ENCODE measurements at places on chromosomes 6 and 20. TPM values are rescaled to one million over a fixed set of nuclear protein-coding genes. Genes with fewer than 3 reads are reported as not detected.
A peak's percentile ranks its signal among the peaks of the same experiment; 100 is the strongest.

KHDC1 gene
- 13.8 TPM for total RNA-seq

DNA sequence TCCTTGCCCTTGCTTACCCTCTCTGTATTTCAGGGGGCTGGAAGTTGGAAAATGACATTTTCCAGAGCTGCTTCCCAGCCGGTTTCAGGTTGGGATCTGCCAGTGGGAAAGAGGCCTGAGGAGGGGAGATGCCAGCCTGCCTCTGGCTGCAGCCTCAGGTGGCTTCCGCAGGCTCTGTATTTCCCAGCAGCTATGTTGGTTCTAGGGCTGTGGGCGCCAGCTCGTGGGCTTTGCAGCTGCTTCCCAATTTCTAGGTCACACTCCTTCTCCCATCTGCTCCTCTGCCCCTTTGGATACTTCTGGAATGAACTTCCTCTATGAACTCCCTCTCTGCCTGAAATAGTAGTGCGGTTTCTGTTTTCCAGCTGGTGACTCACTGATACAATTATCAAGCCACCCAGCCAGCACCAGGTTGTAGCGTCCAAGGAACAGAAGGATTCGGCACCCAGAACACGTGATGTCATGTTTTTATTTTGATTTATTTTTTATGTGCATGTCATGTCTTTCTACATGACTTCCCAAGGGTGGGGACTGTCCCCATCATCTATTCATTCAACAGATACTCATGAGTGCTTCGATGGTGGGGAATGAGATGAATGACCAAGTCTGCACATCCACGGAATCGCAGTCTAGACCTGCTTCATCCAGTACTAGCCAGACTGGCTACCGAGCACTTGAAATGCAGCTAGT is 38.0 kb downstream of the TGM2 start:
- no peak for DNase-seq

DNA sequence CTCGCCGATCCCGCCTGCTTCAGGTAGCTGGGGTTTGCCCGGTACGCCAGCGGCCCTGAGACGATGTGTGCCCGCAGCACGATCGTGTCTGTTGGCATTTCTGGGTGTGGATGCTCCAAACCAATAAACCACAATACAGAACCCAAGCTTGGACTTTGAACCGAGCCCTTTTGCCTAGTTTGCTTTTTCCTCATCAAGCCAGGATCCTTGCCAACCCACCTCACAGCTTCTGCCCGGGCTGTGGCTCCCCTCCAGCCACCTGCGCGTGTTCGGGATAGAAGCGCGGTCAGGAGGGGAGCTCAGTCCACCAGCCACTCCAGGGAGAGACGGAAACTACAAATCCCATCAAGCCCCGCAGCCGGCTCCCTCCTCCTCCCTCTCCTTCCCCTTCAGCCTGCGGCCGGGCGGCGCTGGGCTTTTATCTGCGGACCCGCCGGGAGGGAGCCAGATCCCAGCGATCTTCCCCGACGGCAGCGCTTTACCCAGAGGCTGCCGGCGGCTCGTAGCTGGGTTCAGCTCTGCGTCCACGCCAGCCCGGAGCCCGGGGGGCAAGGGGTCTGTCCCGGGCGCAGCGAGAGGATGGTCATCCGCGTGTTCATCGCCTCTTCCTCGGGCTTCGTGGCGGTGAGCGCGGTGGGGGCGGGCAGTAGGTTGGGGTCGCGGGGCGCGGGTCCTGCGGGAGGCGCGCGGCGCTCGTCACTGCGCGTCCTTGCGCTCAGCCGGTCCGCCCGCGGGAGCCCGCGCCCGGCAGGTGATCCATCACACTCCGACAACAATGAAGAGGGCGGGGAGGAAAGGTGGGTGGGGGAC is at the start of gene SH3BGRL2:
TSS of gene SH3BGRL2 (plus strand) at position 447 of the 810 bp plus-strand sequence. CDS start at position 580, 133 bp downstream.
- peak; percentile 77 for DNase-seq

PMEPA1 gene
- 47.8 TPM for total RNA-seq

TAF11 gene
- 16.5 TPM for total RNA-seq

- no peak for DNase-seq
Measured at GRCh38 chr20:11445891-11446290, 471.8 kb upstream of the BTBD3 start.

DNA sequence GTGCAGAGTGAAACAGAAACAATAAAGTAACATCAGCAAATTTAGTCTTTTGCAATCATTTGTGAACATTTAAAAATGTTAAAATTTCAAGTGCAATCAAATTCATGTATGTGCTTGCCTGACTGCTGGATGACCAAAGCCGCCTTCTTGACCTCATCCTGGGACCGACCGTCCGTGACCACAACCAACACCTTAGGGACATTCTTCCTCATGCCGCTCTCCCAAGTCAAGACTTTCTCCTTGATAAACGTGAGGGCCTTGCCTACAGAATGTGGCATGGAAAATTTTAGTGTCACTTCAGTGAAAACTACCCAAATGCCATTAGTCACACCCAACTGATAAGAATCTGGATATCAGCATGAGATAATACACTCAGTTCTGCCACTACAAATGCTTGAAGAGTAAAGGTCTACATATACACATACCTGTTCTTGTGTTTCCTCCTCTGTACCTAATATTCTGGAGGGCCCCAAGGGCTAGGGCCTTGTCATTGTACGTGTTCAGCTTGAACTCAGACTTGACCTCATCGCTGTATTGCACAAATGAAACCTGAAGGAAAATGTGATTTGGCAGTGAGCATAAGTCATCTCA is 86.8 kb downstream of the COL12A1 start:
- DNase-seq: no peak

- no peak for DNase-seq
Measured at GRCh38 chr20:4925842-4926530, 75.3 kb downstream of the SLC23A2 start.

DNA sequence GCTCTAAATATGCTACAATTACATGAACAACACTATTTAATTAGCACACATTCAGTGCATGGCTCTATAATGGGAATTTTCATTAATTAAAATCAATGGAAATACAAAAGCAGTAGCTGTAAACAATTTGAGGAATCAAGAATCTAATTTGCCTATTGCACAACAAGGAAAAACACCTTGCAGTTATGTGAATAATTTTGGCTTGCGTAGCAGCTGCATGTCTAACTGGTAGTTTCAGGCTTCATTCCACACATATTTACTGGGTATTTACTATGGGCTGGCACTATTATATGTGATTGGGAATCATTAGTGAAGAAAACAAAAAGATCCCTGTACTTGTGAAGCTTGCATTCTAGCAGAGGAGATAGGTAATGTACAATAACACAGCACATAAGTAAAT is 26.4 kb downstream of the KIF6 start:
- DNase-seq: no peak

SLC22A2 gene
- not detected for total RNA-seq

DNA sequence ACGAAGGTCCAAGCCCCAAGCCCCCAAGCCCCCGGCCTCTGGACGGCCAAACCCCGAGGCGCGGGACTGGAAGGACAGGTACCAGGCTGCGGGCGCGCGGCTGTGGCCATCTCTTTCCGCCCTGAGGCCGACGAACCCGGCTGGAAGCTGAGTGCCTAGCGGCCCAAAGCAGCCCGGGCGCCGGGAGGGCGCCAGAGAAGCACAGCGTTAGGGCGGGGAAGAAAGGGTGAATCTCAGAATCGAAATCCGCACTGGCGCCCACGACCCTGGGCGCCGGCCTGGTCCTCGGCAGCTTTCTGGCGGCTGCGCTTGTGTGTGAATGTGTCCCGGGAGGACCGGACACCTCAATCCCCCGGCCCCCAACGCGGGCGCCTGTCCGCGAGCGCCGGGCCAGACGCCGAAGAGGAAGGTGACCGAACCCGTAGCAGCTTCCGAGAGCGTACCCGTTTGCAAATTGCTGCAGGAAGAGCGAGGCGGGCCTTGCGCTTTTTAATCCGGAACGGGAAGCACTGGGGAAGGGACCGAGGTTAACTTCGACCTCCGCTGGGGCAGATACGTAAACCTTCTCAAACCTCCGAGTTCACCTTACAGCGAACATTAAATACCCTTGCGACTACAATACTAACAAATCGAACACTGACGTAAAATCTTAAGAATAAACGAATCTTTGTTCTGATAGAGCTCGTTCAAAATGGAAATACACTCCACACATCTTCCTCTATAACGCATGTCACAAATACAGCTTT is 2.9 kb downstream of the NRN1 start:
- DNase-seq: no peak

- DNase-seq: no peak
Measured at GRCh38 chr6:122143813-122144601, 255.4 kb upstream of the HSF2 start.

GRCh38 chr6:19605624-19606023 is 231.5 kb upstream of the ID4 start:
- DNase-seq: no peak

RPS6KA2 gene
- 75.6 TPM for total RNA-seq

DNA sequence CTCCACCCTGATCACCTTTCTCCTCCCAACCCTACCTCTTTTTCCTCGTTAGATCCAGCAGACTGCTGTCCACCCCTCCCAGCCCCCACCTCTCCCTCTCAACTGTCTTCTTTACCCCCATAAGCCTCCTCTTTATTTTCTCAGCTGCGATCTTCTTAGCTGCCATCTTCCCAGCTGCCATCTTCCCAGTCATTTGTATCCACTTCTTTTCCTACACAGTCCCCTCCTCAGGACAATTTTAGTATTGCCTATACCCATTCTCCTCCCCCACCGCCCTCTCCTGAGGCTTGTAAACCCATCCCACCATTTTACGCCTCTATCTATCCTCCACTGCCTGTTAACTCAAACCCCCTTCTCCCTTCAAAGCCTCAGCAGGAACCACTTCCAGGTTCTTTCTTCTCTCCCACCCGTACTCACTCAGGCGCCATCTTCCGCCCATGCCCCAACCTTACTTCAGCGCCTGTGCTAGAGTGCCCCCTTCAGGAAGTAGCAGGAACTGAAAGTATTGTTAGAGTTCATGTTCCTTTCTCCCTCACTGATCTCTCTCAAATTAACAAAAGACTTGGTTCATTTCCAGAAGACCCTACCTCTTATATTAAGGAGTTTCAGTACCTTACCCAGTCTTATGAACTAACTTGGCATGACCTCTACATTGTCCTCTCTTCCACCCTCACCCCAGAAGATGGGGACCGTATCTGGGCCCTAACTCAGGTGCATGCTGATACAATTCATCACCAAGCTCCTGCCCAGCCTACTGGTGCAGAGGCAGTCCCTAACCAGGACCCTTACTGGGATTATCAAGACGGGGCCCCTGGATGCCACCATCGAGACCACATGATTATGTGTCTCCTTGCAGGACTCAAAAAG is 236.0 kb downstream of the ADGRG6 start:
- DNase-seq: no peak

TMEM200A gene
- total RNA-seq: 5.8 TPM

GRCh38 chr6:100504786-100505737 is 40.3 kb upstream of the SIM1 start:
- DNase-seq: no peak

WFDC12 gene
- total RNA-seq: not detected

LZTS3 gene
- 148 TPM for total RNA-seq

ZNF311 gene
- total RNA-seq: 0.77 TPM

BIRC7 gene
- total RNA-seq: not detected

GRCh38 chr6:141346535-141346934 is 786.2 kb upstream of the GJE1 start:
- no peak for DNase-seq

- DNase-seq: no peak
Measured at GRCh38 chr6:111576291-111576690, 29.4 kb downstream of the TRAF3IP2 start.

NEDD9 gene
- total RNA-seq: 14.2 TPM

DNA sequence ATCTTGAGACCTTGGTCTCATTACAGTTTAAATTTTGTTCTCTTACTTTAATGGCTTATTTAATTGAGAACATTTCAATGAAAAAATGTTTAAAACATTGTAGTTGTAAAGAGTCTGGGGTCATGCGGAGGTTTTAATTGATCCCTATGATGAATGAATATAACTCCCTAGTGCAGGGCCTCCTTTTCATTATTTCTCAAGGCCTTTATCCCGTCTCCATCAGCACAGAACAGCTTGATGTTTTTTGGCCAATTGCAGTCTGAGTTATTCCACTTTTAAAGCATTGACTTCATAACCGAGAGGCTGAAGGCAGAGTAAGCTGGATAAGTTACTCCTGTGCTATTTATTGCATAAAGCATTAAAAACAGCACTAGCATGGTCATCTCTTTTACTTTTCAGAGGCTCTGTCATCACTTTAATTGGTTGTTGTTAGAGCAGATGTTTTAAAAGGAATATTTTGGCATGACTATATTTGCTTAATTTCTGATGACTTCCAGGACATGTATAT is 83.4 kb downstream of the DTD1 start:
- no peak for DNase-seq

GRCh38 chr20:17612992-17613327 is 43.1 kb downstream of the DSTN start:
- no peak for DNase-seq

HLA-G gene
- total RNA-seq: not detected

- no peak for DNase-seq
Measured at GRCh38 chr6:96227135-96227534, 211.4 kb downstream of the FUT9 start.

BTNL2 gene
- total RNA-seq: not detected

DNA sequence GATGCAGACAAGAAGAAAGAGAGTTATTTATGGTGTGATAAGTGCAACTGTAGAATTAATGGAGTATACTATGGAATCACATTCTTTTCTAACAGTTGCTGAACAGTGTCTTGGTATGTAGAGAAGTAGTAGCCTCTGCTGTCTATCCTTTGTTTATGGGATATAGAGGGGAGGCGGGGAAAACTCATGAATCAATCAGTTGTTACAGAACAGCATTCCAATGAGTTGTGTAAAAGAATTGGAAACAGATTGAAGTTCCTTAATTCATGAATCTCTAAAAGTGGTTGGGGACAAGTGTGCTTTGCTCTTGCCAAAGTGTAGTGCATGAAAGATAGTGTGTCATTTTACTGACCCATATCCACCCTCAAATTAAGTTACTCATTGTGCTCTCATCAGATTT is 77.7 kb downstream of the FLRT3 start:
- DNase-seq: no peak

TRIM10 gene
- total RNA-seq: 0.18 TPM

GRCh38 chr6:106788761-106789160 is 159.4 kb downstream of the QRSL1 start:
- no peak for DNase-seq

CD93 gene
- 8.2 TPM for total RNA-seq

DNA sequence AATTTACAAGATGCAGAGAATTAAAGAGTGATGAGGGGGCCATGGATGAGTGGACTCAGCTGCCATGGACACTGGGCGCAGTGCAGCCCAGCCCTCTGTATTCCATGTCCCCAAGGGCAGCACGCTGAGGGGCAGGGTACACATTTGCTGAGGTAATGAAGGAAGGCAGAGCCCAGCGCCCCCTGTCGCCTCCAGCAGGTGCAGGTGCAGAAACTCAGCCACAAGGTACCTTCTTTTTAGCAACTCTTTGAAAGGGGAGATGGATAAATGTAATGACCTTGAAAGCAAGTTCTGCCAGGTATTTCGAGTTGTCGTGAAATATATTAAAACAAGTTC is 7.1 kb downstream of the CD93 start:
- no peak for DNase-seq

Data from dorsolateral prefrontal cortex (tissue), 122 donors.